ENCODE measurements at places on chromosomes 4 and X. TPM values are rescaled to one million over a fixed set of nuclear protein-coding genes. Genes with fewer than 3 reads are reported as not detected.

DNA sequence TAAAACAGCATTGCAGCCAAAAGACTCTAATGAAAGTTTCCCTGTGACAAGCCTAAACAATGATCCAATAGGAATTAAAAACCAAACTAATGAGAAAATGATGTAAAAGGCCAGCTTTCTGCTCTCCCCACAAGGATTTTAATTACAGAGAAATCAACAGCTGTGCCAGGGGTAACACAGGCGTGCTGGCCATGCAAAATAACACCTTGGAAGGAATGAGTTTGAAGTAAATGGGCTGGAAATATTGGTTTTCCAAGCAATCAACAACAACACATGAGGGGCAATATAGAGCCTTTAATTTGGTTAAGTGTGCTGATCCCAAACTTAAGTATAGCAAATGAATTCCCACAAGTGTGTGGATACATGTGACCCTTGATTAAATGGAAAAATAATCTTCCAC is 56.9 kb downstream of the NDNF start:
- no peak for DNase-seq

DNA sequence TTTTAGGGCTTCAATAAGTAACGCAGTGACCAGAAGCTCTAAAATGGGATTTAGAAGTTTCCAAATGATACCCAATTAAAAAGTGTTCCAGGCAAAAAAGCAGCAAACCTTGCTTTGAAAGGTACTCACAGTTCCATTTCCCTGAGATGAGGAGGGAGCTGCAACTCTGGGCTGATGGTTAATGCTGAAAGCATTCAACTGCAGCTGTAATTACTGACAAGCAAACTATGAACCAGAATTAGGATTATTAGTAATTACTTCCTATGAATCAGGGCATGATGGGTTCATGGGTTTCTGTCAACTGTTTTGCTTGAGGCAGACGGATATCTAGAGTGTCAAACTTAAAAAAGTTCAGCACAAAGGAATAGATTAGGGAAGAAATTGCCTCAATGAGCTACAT is 357.4 kb downstream of the STIM2 start:
- no peak for DNase-seq

- DNase-seq = no peak
Observed at GRCh38 chrX:51878056-51878455, 15.4 kb upstream of the MAGED1 start.

DNA sequence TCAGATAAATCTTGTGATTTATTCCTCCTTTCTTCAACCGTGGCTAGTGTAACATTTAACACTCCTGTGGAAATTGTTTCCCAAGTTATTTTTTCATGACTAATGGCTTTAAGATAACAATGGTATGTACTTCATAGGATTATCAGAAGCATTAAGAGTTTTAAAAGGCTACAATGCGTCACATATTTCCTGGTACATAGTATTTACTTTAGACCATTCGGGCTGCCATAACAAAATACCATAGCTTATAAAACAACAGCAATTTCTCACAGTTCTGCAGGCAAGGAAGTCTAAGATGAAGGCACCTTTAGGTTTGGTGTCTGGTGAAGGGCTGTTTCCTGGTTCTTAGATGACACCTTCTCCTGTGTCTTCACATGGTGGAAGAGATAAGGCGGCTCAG is 158.6 kb downstream of the PAPSS1 start:
- DNase-seq = no peak

- no peak for DNase-seq
Observed at GRCh38 chr4:143538979-143539669, 25.6 kb downstream of the SMARCA5 start.

The GRXCR1 gene
- not detected for total RNA-seq

DNA sequence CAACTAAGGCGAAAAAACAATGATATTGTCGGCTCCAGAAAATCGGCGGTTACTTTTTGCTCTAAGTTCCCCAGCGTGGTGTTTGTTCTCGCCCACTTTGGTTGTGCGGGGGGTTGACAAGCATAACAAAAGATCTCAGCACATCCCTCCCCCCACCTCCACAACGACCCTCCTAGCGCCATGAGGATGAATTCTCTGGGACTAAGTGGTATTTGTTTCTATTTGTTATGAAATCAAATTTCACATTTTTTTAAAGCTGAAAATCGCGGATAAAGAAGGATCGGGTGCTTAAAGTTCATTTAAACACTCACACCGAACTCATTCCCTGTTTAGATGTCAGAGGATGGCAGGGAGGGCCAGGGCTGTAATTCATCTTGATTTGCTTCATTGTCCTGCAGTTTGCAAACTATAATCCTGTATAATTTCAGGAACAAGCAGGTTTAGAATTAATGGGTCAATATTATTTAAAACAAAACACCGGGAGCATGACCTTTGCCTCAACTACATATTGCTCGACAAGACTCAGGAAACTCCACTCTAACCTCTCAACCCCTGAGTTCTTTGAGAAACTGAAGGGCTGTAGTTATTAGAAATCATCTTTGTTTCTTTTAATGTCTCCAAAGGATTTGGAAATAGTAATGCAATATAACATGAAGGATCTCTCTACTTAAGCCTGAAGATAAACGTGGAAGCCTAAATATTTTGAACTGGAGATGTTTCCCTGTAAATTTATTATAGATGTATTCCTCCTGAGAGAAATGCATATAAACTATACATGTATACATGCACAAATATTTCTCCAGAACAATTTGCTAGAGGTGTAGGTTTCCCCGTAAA is 6.4 kb downstream of the PITX2 start:
- no peak for DNase-seq

GRCh38 chrX:12229986-12230385 is 91.7 kb downstream of the FRMPD4 start:
- DNase-seq = no peak

DNA sequence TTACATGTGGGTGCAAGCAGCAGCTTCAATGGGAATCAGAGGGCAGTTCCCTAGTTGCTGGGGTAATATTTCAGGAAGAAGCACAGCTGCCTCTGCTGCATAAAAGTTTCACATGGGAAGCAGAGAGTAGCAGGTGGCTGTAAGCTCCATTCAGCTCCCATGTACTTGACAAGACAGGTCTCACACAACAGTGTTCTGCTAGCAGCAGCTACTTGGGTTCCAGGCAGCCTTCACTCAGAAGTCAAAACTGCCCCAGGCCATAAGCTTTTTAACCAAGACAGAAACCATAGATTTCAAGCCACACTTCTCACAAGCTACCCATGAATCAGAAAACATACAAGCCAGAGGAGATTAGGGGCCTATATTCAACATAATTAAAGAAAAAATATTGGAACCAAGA is 41.4 kb upstream of the SPIN2A start:
- DNase-seq = no peak

DNA sequence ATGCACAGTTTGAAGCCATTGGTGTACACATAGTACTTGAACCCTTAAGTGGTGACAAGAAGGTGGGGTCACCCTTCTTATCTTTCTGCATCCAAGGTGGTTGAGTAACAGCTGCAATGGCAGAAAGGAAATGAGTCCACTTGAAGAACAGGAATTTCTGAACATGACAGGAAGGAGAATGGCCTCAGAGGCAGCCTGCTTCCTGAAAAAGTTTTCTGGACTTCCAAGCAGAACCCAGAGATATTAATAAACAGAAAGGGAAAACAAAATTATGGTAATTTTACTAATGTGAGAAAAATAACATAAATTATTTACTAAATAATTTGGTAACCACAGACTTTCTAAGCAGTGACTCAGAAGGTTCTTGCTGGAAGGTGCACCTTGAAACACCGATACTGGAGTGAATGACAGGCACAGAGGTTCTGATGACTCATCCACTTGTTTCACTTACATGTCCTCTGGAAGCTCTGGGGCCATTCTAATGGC is 119.9 kb upstream of the HS3ST1 start:
- no peak for DNase-seq

- peak; percentile 13 for DNase-seq
Observed at GRCh38 chrX:129318375-129318774, 204.9 kb downstream of the SMARCA1 start.

GRCh38 chr4:96136056-96136455 is 296.2 kb downstream of the PDHA2 start:
- DNase-seq = no peak

DNA sequence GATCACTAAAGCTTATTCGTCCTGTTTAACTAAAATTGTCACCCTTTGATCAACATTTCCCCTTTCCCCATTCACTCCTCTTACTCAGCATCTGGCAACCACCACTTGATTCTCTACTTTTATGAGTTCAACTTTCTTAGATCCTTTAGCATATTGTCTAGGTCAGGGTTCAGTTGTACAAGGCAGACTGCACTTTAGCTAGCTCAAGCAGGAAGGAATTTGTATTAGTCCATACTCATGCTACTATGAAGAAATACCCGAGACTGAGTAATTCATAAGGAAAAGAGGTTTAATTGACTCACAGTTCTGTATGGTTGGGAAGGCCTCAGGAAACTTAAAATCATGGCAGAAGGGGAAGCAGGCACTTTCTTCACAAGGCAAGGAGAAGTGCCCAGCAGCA is 44.3 kb downstream of the TASL start:
- DNase-seq = no peak

DNA sequence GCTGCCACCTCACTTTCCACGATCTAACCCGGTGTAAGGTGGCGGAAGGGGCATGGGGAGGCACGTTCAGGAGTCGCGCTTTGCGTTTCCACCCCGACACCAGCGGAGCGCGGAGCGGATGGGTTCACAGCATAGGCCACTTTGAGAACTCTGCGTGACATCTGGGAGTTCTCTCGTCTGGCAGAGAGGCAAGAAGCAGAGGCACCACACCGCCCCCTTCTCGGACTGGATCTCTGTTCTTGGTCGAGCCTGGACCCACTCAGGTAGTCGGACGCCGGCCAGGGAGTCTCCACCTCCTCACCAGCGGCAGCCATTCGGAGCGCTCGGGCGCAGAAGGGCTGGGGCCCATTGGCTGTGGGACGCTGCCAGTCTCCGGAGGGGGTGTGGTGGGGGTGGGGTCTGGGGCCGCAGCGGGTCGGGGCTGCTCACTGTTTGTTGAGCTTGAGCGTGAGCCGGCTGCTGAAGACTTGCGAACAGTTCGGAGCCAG is at the start of gene DACH2:
TSS of gene DACH2 (plus strand) at position 428 of the 488 bp plus-strand sequence.
- DNase-seq = no peak

The GCNA gene
- 2.8 TPM for total RNA-seq

DNA sequence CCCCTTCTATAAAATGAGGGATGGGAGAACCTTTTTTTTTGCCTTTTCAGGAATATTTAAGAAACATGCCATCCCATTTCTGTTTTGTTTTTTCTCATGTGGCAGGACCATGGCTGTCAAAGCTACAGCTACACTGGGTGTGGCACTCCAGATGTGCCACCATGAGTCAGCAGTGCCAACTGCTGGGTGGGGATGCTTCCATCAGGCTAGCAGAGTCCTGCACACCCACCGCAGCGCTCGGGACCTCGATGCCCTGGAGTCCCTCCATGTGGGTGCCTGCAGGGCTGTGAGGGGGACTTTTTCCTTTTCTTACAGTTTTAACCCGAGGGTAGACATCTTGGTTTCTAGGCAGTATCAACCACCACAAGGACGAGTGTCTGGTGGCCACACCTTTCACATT is 352.6 kb downstream of the NR3C2 start:
- no peak for DNase-seq

DNA sequence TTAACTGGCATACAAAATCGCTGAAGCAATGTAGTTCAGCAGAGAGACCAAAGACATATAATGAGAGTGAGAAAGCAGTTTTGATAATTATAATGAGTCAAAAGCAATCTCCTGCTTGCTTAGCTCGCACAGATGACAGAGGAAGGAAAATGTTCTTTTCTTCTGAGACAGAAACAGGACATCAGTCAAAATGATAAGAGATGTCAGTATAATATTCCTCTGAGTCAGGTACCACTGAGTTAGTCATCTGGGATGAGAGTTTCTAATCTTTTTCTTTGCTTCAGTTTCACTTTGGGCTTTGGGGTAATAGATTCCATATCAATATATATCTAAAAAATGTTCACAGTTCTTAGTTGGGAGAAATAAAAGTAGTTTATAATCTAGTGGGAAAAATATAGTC is 387.2 kb downstream of the PCDH7 start:
- no peak for DNase-seq

GRCh38 chrX:8711401-8711800 is 20.5 kb downstream of the ANOS1 start:
- DNase-seq = no peak

DNA sequence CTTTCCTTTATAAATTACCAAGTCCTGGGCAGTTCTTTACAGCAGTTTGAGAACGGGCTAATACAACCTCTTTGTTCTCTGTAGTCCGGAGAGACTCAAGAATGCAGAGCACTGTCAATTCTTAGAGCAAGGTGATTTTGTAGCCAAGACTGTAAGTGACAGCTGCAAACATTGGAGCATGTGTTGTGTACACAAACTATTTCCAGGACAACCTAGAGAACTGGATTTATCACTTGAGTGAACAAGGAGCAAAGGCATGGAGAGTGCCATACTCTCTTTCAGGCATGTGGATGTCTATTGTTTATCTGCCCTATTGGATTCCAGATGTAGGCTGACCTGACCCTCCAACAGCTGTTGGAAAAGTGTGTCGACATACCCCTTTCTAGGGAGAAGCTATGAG is 153.9 kb downstream of the SPANXN3 start:
- no peak for DNase-seq

GRCh38 chr4:85986266-85986665 is 373.6 kb downstream of the MAPK10 start:
- DNase-seq = no peak

The CMC4 gene
- 1.8 TPM for total RNA-seq

GRCh38 chr4:144574000-144574399 is 72.0 kb upstream of the HHIP start:
- no peak for DNase-seq

- no peak for DNase-seq
Observed at GRCh38 chr4:71976523-71976922, 55.3 kb upstream of the NPFFR2 start.

The GAGE12F gene
- total RNA-seq = not detected

All from Caco-2 (cell line).